Neural progenitor cell (in vitro differentiated cells): ENCODE measurements at places on chromosomes 4 and X. TPM values are rescaled to one million over a fixed set of nuclear protein-coding genes. Genes with fewer than 3 reads are reported as not detected.

DNA sequence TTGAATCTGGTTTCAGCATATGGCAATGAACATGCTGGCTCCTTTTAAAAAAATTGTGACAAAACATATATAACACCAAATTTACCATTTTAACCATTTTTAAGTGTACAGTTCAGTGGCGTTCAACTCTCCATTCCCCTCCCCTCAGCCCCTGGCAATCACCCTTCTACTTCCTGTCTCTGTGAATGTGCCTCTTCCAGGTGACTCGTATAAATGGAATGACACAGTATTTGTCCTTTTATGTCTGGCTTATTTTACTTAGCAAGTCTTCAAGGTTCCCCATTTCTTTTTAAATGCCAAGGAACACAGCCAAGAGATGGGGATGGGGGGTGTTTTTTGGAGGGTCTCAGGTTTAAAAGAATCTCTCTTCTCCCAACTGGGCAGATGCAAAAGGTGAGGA is 35.4 kb upstream of the BCLAF3 start:
- no peak overlapping the region for H3K4me3 ChIP-seq
- H3K27ac ChIP-seq = no peak overlapping the region
- no peaks in the 10 kb centered on the region for H3K27me3 ChIP-seq
- DNase-seq = no peak
- H3K4me1 ChIP-seq = no peaks in the 10 kb centered on the region

GRCh38 chr4:95761426-95761825 is 78.5 kb upstream of the PDHA2 start:
- H3K27ac ChIP-seq = no peak overlapping the region
- no peak for DNase-seq
- no peaks in the 10 kb centered on the region for H3K36me3 ChIP-seq
- H3K4me3 ChIP-seq = no peak overlapping the region
- H3K4me1 ChIP-seq = no peaks in the 10 kb centered on the region

DNA sequence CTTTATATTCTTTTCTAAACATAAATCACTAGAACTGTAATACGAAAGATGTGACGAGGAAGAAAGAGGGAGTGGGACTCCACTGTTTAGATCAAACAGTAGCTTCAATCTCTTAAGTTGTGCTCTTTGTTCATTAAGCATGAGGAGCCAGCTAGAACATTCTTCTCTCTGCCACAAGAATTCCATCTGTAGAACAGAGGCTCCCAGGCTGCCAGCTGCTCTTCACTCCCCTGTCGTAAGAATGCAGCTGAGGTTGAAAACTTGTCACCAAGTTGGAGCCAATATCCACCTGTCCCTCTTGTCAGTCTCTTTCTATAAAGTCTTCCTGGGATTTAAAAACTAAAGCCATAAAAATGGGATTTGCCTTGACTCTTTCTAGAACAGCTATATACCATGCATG is 65.0 kb upstream of the SEC24B start:
- no peak overlapping the region for H3K27ac ChIP-seq
- H3K4me3 ChIP-seq = no peak overlapping the region
- no peaks in the 10 kb centered on the region for H3K27me3 ChIP-seq
- peak; percentile 13 for DNase-seq
- no peaks in the 10 kb centered on the region for H3K4me1 ChIP-seq

DNA sequence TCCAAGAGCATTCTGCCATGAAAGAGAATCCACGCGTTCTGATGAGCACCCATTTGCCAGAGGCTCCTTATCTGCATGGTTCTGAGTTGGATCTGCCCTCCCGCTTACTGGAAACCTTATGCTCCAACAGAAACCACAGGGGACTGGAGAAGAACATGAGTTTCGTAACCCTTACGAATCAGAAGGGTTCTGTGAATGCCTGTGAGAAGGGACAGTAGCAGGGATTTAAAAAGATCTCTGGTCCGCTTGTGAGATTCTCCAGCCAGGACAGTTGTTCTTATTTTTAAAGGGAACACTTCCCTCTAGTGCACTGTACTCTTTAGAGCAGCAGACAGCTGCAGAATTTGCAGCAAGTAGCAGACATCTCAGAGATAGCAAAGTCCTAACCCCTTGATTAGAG is 22.5 kb upstream of the CENPU start:
- H3K27ac ChIP-seq = no peak overlapping the region
- H3K4me3 ChIP-seq = no peak overlapping the region
- no peaks in the 10 kb centered on the region for H3K36me3 ChIP-seq
- DNase-seq = no peak

DNA sequence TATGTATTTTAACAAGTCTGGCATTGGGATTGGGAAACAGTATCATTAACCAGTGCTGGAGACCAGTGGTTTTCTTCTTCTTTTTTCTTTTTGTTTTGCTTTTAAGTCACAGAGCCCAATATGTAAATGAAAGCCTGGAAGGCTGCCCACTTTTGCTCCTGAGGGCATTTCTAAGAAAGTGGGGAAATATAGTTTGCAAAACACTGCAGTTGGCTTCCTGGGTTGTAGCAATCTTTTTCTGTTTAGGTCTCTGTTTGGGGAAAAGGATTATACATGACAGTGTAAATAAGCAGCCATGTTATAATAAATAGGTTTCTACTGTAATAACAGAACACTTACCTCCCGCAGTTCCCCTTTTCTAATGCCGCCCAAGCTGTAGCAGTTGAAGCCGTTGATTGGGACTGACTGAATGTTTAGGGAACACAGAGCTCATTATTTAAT is 105.5 kb downstream of the TMEM164 start:
- no peak overlapping the region for H3K4me3 ChIP-seq
- no peak overlapping the region for H3K27ac ChIP-seq
- H3K36me3 ChIP-seq = no peaks in the 10 kb centered on the region
- no peaks in the 10 kb centered on the region for H3K27me3 ChIP-seq
- DNase-seq = no peak

GRCh38 chrX:30607155-30607554 is 29.6 kb upstream of the TASL start:
- no peaks in the 10 kb centered on the region for H3K4me1 ChIP-seq
- no peak for DNase-seq
- H3K27me3 ChIP-seq = no peaks in the 10 kb centered on the region
- no peak overlapping the region for H3K4me3 ChIP-seq

GRCh38 chr4:5050520-5051277 is 581 bp upstream of the STK32B start:
- H3K36me3 ChIP-seq = no peaks in the 10 kb centered on the region

- H3K4me3 ChIP-seq = no peak overlapping the region
- no peak for DNase-seq
- H3K36me3 ChIP-seq = no peaks in the 10 kb centered on the region
These were observed 161.0 kb upstream of the GPRIN3 start for GRCh38 chr4:89468602-89469001.

GRCh38 chr4:6889101-6889735 is 20.4 kb upstream of the TBC1D14 start:
- peaks cover 18% of the 10 kb centered on the region for H3K4me1 ChIP-seq
- H3K27me3 ChIP-seq = no peaks in the 10 kb centered on the region
- H3K4me3 ChIP-seq = no peak overlapping the region
- no peaks in the 10 kb centered on the region for H3K36me3 ChIP-seq
- DNase-seq = no peak
- H3K27ac ChIP-seq = no peak overlapping the region

DNA sequence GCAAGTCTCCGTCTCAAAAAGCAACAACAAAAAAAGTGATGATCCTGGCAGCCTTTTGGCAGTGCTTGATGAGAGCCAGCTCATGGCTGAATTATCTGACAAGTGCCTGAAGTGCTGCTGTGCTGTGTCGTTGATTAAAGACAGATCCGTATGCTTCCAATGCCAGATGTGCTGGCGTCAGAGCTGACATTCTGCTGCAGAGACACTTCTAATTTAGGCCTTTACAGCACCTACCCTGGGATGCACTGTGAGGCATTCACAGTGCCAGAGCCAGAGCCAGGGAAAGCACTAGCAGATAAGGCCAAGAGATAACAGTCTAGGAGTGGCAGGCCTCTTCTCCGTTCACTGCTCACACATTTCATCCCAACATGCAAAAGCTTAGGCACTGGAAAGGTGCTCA is 995.5 kb downstream of the RAB28 start:
- H3K27me3 ChIP-seq = no peaks in the 10 kb centered on the region
- H3K36me3 ChIP-seq = no peaks in the 10 kb centered on the region
- H3K27ac ChIP-seq = no peak overlapping the region
- DNase-seq = no peak
- H3K4me3 ChIP-seq = no peak overlapping the region
- H3K4me1 ChIP-seq = peaks cover 10% of the 10 kb centered on the region

DNA sequence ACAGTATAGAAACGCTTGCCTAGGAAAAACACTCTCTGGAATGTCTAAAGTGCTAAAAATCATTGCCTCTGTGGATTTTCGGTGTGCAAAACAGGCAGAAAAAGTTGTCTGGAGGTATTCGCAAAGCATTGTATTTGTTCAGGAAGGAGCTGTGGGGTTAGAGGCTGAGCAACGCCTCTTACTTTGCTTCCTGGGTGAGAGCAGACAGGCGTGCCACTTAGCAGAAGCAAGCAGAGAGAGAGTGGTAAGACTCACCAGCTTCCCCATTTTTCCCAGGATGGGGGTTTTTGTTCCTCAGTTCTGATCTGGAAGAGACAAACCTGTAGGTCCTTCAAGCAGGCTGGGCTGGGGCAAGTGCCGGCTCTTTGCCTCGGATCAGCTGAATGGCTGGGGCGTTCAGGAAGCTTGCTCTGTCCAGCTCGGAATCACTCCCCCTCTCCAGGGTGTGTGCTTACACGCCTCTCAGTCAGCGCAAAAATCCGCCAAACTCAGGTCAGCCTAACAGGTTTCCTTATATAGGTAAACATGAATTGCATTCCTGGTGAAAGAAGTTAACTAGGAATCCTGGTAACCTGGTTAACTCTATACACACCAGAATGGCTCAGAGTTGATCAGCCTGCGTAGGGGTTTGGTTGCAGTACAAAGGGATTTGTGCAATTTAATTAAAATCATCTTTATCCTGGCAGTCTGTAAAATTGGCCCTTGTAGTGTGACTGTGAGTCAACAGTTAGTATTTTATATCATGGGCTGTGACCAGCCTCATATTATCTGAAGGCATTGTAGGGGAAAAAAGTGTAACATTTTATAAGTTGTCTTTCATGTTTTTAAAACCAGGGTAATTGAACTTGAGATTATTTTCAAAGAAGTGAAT is 213.1 kb upstream of the MID1 start:
- H3K27ac ChIP-seq = no peak overlapping the region
- no peaks in the 10 kb centered on the region for H3K36me3 ChIP-seq
- H3K4me3 ChIP-seq = peak overlapping the region; percentile 18

DNA sequence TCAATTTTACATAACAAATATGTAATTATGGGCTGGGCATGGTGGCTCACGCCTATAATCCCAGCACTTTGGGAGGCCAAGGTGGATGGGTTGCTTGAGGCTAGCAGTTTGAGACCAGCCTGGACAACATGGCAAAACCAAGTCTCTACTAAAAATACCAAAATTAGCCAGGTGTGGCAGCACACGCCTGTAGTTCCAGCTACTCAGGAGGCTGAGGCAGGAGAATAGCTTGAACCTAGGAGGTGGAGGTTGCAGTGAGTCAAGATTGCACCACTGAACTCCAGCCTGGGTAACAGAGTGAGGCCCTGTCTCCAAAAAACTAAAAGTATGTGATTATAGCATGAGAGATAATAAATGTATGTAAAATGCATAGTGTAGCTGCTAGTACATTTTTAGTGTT is 229.0 kb downstream of the PPARGC1A start:
- no peaks in the 10 kb centered on the region for H3K36me3 ChIP-seq
- no peaks in the 10 kb centered on the region for H3K27me3 ChIP-seq
- H3K4me3 ChIP-seq = no peak overlapping the region
- no peak overlapping the region for H3K27ac ChIP-seq

DNA sequence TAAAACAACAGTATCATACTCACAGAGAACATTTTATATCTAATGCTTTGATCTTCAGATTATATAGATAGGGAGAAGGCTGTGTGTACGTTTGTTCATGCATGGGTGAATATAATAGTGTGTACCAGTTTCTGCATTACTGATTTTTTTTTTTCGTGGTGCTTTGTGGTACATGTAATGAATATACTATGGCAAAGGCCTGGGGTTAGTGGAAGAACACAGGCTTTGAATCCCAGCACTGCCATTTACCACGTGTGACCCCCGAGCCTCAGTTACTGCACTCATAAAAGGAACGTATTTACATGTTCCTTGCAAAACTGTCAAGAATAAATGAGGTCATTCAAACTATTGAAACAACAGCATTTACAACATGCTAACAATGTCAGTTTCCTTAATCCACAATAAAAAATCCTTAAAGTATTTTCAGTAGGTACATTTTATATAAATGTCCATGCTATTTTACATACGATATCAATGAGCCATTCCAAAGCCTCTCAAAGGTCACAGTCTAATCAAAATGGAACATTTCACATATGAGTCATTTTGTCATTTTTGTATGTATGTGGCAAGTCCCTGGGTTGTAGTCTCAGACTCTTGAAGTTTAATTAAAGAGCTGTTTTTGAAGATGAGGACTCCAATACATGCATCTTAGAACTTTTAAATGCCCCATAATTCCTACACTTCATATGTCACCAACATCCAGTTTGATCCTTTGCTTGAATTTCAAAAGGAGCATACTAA is 242.8 kb downstream of the PPP3CA start:
- no peaks in the 10 kb centered on the region for H3K27me3 ChIP-seq
- H3K4me3 ChIP-seq = no peak overlapping the region
- DNase-seq = no peak
- peaks cover 22% of the 10 kb centered on the region for H3K4me1 ChIP-seq

- DNase-seq = no peak
- no peaks in the 10 kb centered on the region for H3K27me3 ChIP-seq
- H3K4me3 ChIP-seq = no peak overlapping the region
- H3K36me3 ChIP-seq = no peaks in the 10 kb centered on the region
- H3K27ac ChIP-seq = no peak overlapping the region
These were observed 79.0 kb downstream of the SOX3 start for GRCh38 chrX:140425712-140426395.

DIPK2B gene
- total RNA-seq = not detected in 2 replicates

GALNTL6 gene
- total RNA-seq = 0.12 and 0.15 TPM in 2 replicates

DNA sequence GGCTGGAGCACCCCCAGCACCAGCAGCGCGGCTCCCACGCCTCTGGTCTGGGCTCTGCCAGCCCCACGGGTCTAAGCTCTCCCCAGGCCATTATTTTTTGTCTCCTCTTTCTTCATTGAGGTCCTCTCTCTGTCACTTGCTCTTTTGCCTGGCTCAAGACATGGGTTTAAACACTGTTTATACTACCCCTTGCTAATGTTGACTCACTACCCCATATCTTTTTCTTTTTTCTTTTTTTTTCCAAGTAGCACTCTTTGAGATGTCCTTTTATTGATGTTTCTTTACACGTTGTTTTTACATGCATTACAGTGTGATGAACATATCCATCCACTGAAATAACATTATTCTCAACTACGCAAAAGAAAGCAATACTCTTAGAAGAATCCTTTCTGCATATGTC is 1.7 kb upstream of the ERVMER34-1 start:
- H3K4me3 ChIP-seq = no peak overlapping the region
- H3K27me3 ChIP-seq = peaks cover 44% of the 10 kb centered on the region
- H3K4me1 ChIP-seq = no peaks in the 10 kb centered on the region
- H3K36me3 ChIP-seq = no peaks in the 10 kb centered on the region
- no peak for DNase-seq
- H3K27ac ChIP-seq = no peak overlapping the region

- no peak overlapping the region for H3K4me3 ChIP-seq
- H3K27me3 ChIP-seq = no peaks in the 10 kb centered on the region
- DNase-seq = no peak
- peaks cover 4% of the 10 kb centered on the region for H3K36me3 ChIP-seq
- no peak overlapping the region for H3K27ac ChIP-seq
These were observed 252.6 kb upstream of the HAND2 start for GRCh38 chr4:173782660-173783059.
